ENCODE measurements at places on chromosomes 5 and 9.

DNA sequence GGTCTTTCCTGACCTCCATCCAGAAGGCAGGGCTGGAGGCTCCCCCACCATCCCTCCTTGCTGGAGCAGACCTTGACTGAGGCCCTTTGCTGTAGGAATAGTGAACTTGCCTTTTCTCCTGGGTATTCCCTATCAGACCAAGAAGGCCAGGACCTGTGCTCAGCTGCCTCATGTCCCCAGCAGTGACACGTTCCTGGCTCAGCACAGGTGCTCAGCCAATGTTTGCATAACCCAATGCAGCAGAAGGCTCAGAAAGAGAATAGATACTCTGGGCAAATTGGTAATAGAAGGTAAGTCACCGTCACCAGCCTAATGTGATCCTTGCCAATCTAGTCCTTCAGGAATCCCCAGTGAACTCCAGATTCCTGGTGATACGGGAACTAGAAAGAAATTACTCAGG, 96.4 kb downstream of the ACTL7B start:
- DNase-seq, result no peak

DNA sequence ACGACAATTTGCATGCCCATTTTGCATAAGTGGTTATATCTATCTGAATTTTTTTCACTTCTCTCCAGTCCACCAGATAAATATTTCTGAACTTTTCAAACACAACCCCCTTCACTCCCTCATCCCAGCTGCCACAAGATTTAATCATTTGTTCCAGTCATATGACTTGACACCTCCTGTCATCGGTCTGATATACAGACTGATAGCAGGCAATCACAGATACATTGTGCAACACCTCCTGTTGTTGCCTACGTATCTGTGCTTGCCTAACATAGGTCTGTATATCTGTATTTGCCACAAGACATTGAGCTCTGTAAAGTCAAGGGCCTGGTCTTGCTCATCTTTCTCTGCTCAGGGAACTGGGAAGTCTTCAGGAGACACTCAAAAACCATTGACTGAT, 65.6 kb downstream of the GNA14 start:
- DNase-seq, result no peak

DNA sequence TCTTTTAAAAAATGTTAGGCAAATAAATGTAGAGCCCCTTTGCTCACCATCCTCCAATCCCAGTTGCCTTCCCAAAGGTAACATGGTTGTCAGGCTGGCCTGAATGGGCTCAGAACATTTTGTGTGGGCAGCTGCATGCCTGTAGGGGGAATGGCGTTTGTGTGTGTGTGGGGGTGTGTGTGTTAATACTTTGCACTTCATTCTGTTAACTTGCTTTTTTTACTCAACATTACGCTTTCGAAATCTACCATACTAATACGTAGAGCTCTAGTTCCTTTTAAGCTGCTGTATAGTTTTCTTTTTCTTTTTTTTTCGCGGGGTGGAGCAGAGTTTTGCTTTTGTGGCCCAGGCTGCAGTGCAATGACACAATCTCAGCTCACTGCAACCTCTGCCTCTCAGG, 14.0 kb downstream of the MYOZ3 start:
- no peak for DNase-seq

DNA sequence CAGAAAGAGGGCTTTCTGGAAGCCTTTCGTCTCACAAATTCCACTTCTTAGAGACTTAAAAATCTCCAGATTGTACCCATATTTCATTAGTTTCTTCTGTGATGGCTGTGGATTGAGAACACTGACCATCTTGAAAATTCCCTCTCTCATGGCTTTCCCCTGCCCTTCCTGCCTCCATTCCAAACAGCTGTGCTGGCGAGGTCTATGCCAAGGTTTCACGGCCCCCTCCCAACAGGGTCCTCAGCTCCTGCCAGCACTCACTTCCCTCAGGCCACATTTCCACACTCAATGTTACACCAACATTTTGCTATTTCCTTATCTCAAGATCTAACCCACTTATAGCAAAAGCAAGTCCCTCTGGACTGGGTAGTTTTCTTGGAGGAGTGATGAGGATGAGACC, 40.3 kb upstream of the EQTN start:
- DNase-seq, result no peak

DNA sequence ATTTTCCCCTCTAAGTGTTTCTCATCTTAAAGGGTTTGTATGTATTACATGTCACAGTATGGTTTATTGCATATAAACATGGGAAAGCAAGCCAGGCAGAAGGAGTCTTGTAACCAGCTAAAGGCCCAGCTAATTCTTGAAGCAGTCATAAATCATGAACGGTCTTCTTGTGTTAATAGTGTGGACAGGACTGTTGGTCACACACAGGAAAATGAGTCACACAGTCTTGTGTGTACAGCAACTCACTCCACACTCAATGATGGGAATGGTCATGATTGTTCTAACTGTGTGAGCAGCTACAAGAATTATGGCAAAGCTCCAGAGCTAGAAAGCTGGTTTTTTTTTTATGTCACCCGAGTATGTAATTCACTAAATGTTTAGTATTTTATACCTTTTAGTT, 123.9 kb downstream of the GHR start:
- no peak for DNase-seq

GRCh38 chr5:38410304-38410990, 146.0 kb downstream of the LIFR start:
- no peak for DNase-seq

DNA sequence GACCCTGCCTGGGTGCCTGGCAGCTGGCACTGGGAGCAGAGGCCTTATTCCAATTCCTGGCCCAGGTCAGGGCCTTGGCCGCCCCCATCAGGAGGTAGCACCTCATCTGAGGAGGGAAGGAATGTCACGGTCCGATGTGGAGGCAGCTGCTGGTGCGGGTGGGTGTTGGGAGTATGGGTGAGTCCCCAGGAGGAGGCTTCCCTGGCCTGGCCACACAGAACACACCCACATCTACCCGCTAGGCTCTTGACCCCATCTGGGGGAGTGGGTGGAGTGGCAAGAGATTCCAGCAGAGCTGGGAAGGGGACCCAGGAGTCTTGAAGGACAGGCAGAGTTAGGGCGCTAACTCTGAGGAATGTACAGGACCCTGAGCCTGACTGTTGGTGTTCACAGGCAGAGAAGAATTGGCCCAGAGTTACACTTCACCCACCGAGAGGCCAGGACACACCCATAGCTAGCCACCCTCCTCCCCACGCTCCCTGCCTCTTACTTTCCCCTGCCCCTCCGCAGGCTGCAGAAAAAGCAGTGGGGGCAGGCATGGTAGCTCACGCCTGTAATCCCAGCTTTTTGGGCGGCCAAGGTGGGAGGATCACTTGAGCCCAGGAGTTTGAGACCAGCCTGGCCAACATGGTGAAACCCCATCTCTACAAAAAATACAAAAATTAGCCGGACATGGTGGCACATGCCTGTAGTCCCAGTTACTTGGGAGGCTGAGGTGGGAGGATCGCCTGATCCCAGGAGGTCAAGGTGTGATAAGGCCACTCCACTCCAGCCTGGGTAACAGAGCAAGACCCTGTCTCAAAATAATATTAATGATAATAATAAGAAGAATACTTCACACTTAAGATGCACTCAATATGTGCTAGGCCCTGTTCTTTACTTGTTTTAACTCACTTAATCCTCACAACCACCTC, 6.0 kb downstream of the OLFML2A start:
- DNase-seq, result no peak

DNA sequence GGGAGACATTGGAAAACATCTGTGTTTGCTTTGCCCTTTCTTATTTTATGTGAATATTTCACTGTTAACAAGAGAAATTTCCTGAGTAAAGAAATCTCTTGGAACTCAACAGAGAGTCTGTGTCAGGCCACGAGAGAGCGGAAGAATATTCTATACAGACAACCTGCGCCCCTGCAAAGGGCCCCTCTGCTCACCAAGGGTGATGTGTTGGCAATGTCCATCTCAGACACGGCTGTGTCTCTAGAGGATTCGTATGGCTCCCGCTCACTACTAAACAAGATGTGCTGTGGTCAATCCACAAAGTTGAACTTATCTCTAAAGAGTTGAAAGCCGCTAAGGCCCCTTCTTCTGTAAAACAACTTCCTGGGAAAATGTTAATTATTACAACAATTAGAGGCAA, 241.0 kb upstream of the IRX1 start:
- no peak for DNase-seq

DNA sequence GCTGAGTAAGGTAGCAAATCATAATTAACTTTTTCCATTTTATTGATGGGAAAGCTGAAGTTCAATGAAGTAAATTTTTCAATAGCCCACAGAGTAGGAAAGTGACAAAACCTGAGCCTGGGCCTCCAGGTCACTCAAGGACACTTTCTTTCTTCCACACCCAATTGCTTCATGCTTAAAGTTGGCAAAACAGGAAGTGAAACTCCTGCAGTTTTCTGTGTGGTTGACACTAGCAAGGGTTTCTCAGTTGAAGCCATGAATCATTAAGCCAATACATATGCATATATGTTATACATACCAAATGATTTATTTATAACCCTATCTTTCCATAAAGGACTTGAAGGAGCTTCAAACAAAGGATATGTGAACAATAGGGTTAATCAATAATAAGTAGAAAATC, 13.9 kb downstream of the TLR4 start:
- DNase-seq, result no peak

GRCh38 chr5:93793159-93793781, 51.9 kb upstream of the POU5F2 start:
- DNase-seq, result no peak

GRCh38 chr5:172722327-172722815, 48.6 kb downstream of the DUSP1 start:
- no peak for DNase-seq

- DNase-seq, result no peak
Measured at GRCh38 chr5:6373081-6373846, 5.1 kb downstream of the MED10 start.

DNA sequence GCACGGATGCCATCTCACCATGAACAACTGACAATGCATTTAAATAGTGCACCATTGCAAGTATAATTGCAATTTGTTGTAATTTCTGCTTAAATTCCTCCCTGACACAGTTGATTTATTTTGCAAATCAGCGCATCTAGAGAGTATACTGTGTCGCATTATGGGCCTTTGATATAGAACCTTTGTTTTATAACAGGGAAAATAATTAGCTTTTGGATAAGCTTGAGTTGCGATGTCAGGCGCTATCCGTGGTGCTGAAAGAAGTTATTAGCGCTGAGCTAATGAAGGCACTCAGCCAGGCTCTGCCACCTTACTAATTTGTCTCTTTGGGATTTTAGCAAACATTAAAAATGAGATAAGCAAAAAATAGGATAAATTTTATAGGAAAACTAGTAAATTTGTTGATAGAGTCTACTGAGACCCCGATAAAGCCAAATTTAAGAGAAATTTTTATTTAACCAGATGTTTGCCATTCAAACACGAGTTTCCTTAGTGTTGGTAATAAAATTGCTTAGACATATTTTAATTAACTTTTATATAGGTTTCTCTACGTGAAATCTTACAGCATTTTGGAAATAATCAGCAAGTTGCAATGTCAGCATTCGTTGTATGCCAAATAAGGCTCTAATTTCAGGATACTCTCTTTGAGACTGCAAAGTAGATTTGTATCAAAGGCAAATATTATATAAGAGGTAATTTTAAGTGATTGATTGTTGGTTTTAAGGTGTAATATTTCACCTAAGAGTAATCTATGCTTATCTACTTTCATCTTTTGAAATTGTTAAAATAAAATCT, 355.5 kb downstream of the TLR4 start:
- DNase-seq, result no peak

DNA sequence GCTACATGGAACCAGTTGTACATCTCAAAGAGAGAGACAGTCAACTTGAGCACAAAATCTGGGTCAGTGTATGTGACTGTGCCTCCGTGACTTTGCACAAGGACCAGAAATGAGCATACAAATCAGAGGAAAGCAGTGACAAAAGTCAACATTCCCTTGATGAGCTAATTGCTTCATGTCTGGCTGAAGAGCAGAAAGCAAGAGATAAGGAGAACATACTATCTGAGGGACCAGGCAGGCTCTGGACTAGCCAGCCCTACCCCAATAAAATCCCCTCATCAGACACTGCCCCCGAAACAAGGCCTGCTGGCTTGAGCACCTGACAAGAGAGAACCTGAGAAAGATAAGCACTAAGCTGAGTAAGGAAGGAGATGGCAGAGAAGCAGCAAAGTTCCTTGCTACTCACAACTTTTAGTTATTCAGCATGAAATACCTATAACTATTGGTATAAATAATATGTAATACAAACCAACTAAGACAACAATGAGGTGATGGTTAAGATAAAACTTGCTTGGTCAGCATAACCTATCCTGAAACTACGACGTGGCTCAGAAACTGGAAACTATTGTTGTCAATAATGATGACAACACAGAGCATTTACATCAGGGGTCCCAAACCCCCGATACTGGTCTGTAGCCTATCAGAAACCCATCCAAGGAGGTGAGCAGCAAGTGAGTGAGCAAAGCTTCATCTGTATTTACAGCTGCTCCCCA, 9.5 kb downstream of the SIL1 start:
- DNase-seq, result no peak

DNA sequence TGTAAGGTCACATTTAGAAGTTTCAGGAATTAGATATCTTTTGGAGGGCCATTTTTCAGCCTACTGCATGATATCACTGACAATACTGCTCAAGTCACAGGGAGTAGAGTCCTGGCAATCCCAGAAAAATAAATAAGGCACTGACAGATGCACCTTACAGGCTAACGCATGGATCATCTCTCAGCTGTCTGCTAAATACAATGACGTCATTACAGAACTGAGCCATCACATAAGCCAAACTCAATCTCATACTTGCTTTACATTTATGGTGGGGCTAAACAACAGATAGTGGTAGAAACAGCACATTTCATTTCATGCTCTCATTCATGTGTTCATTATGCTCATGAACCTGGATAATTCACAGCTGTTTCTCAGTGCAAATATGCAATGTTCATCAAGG, 243.7 kb downstream of the SEMA5A start:
- DNase-seq, result no peak

GRCh38 chr9:70883056-70883455, 238.4 kb downstream of the TRPM3 start:
- no peak for DNase-seq

- DNase-seq, result no peak
Measured at GRCh38 chr5:50606179-50606578, 60.3 kb upstream of the PARP8 start.

All from amygdala (tissue), 56 donors.